Astrocyte (in vitro differentiated cells and primary cell): ENCODE measurements at places on chromosomes 7 and 10. TPM values are rescaled to one million over a fixed set of nuclear protein-coding genes. Genes with fewer than 3 reads are reported as not detected.

DNA sequence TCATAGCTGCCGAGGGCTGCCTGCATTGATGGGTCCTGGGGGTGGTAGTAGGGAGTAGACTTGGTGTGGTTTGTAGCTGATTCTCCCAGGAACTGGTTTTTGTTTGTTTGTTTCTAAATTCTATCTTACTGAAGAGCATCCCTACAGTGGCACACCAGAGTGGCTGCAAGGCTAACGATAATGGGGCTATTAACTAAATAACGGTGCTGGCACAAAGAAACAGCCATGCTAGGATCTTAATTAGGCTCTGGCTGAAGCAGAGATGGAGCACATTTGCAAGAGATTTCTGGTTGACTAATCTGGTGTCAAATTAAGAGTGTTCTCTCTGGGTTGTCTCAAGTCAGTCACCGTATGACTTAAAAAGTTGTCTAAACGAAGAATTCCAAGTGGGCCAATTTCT, 590.0 kb downstream of the NRG3 start:
- H3K4me3 ChIP-seq: no peak overlapping the region
- DNase-seq: no peak
- H3K27me3 ChIP-seq: no peaks in the 10 kb centered on the region
- no peak overlapping the region for H3K27ac ChIP-seq
- H3K4me1 ChIP-seq: no peaks in the 10 kb centered on the region

- H3K27ac ChIP-seq: peak overlapping the region; percentile 70
- no peak overlapping the region for H3K4me3 ChIP-seq
- H3K36me3 ChIP-seq: no peaks in the 10 kb centered on the region
- peaks cover 30% of the 10 kb centered on the region for H3K4me1 ChIP-seq
- peak; percentile 96 for DNase-seq
Observed at GRCh38 chr7:50832744-50833143, 50.0 kb upstream of the GRB10 start.

GRCh38 chr10:118957966-118958365, 71.5 kb upstream of the NANOS1 start:
- no peaks in the 10 kb centered on the region for H3K4me1 ChIP-seq
- peaks cover 2% of the 10 kb centered on the region for H3K27me3 ChIP-seq
- no peaks in the 10 kb centered on the region for H3K36me3 ChIP-seq
- H3K4me3 ChIP-seq: no peak overlapping the region
- no peak for DNase-seq
- no peak overlapping the region for H3K27ac ChIP-seq

GRCh38 chr10:86434656-86435055, 68.1 kb upstream of the GRID1 start:
- no peak for DNase-seq
- peaks cover 26% of the 10 kb centered on the region for H3K36me3 ChIP-seq
- no peak overlapping the region for H3K27ac ChIP-seq
- H3K4me1 ChIP-seq: peaks cover 6% of the 10 kb centered on the region
- no peaks in the 10 kb centered on the region for H3K27me3 ChIP-seq
- H3K4me3 ChIP-seq: no peak overlapping the region

- H3K27ac ChIP-seq: no peak overlapping the region
- DNase-seq: no peak
- H3K4me3 ChIP-seq: no peak overlapping the region
- no peaks in the 10 kb centered on the region for H3K4me1 ChIP-seq
- H3K36me3 ChIP-seq: no peaks in the 10 kb centered on the region
Observed at GRCh38 chr10:123496375-123496774, 169.8 kb upstream of the GPR26 start.

DNA sequence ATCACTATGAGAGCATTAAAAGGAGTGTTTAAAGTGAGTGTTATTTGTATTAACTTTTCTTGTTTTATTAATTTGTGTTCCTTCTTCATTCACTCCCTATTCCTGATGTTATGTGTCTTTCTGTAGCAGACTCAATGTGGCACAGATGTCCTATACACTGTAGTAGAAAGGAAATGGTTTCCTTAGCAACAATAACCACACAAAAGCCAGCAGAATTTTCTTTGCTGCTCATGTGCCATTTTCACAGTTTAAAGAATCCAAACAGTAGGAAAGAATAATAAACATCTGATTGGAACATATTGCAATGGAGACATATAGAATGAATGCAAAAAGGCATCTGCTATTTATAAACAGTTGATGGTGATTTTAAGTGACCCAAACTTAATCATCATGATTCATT, 763.6 kb downstream of the PHTF2 start:
- no peaks in the 10 kb centered on the region for H3K27me3 ChIP-seq
- DNase-seq: no peak
- no peaks in the 10 kb centered on the region for H3K4me1 ChIP-seq
- no peak overlapping the region for H3K27ac ChIP-seq

- no peaks in the 10 kb centered on the region for H3K4me1 ChIP-seq
- H3K27me3 ChIP-seq: peaks cover 35% of the 10 kb centered on the region
- no peaks in the 10 kb centered on the region for H3K36me3 ChIP-seq
- no peak overlapping the region for H3K4me3 ChIP-seq
Observed at GRCh38 chr10:97876402-97876801, 26.8 kb downstream of the GOLGA7B start.

The FAM180A gene
- total RNA-seq: not detected in 2 replicates

GRCh38 chr7:105365541-105366534, 22.9 kb downstream of the SRPK2 start:
- H3K27ac ChIP-seq: no peak overlapping the region
- H3K27me3 ChIP-seq: no peaks in the 10 kb centered on the region
- DNase-seq: no peak
- no peaks in the 10 kb centered on the region for H3K36me3 ChIP-seq
- no peaks in the 10 kb centered on the region for H3K4me1 ChIP-seq

DNA sequence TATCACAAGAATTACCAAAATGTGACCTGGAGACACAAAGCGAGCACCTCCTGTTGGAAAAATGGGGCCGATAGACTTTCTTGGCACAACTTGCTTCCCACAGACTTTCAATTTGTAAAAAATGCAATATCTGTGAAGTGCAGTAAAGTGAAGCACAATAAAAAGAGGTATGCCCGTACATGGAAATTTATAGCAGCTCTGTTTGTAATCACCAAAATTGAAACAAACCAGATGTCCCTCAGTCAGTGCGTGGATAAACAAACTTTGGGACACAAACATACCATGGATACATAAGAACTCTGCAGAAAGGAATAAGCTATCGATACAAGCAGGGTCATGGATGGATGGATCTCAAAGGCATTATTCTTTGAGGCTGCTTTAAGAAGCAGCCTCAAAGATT, 33.6 kb downstream of the ARID5B start:
- H3K36me3 ChIP-seq: no peaks in the 10 kb centered on the region
- no peaks in the 10 kb centered on the region for H3K27me3 ChIP-seq
- no peak overlapping the region for H3K27ac ChIP-seq
- H3K4me3 ChIP-seq: no peak overlapping the region
- DNase-seq: no peak
- peaks cover 30% of the 10 kb centered on the region for H3K4me1 ChIP-seq

DNA sequence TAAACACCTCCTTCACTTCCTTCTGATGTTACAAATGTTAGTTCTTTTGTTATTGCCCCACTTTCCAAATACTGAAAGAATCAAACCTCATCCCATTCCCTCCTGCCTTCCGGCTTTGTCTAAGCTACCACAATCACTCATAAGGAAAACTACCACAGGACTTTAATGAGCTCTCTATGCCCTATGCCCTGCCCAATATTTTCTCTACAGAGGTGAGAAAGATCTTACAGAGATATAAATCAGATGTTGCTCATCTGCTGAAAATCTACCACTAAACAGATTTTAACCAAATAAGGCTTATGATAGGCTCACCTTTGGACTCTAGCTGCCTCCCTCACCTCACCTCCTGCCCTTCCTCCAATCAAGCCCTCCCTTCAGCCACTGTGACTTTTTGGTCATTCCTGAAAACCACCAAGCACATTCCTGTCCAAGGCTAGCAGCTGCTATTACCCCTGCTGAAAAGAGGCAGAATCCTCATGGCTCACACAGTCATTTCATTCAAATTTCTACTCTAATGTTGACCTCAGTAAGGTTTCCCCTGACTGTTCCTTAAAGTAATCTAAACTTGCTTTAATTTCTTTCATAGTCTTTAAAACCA, 7.7 kb downstream of the ZNF33B start:
- no peaks in the 10 kb centered on the region for H3K4me1 ChIP-seq
- peaks cover 6% of the 10 kb centered on the region for H3K36me3 ChIP-seq
- H3K27ac ChIP-seq: no peak overlapping the region
- DNase-seq: no peak

GRCh38 chr7:108515013-108515412, 10.9 kb downstream of the PNPLA8 start:
- no peaks in the 10 kb centered on the region for H3K4me1 ChIP-seq
- H3K36me3 ChIP-seq: peaks cover 23% of the 10 kb centered on the region
- H3K27me3 ChIP-seq: no peaks in the 10 kb centered on the region
- H3K27ac ChIP-seq: no peak overlapping the region

- H3K4me1 ChIP-seq: peaks cover 29% of the 10 kb centered on the region
- H3K4me3 ChIP-seq: no peak overlapping the region
- no peak for DNase-seq
- H3K36me3 ChIP-seq: peaks cover 5% of the 10 kb centered on the region
Observed at GRCh38 chr7:128406314-128407232, 3.2 kb downstream of the IMPDH1 start.

The LRRC4 gene
- 4.4 and 4.5 TPM in 2 replicates for total RNA-seq

DNA sequence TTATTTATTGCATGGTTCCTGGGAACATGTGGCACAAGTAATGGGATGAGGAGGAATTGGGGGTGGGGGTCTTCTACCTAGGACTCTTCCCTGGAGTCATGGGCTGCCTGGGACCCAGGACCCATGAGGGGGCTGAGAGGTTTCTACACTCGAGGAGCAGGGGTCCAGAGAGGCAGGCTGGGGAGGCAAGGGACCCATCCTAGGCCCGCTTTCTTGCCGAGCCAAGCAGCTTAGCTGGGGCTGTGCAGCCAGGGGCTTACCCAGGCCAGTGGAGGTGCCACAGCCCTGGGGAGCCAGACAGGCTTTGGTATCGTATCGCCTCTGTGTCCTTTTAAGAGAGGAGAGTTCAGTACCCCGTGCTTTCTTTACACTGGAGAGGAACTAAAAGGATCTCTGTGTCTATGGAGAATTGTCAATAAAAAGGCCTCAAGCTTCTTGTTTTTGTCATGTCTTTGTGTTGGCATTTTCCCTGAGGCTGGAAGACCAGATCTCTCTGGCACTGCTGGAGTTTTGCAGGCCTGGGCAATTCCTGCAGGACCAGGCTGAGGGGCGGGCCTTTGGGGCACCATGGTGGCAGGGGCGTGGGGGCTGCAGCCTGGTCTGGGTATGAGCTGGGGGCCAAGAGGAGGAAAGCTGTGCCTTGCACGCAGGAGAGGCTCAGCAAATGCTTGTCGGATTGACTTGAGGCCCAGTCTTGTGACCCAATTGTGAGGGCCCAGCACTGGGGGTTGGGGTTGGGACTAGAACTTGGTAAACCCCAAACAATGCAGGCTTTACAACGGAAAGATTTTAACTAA, 11.1 kb downstream of the SFRP5 start:
- no peaks in the 10 kb centered on the region for H3K4me1 ChIP-seq
- H3K36me3 ChIP-seq: no peaks in the 10 kb centered on the region
- no peak overlapping the region for H3K27ac ChIP-seq

The PON2 gene
- total RNA-seq: 152 and 167 TPM in 2 replicates

GRCh38 chr7:2149672-2150444, 82.9 kb downstream of the MAD1L1 start:
- no peaks in the 10 kb centered on the region for H3K27me3 ChIP-seq
- no peak for DNase-seq
- no peak overlapping the region for H3K27ac ChIP-seq
- no peaks in the 10 kb centered on the region for H3K36me3 ChIP-seq

DNA sequence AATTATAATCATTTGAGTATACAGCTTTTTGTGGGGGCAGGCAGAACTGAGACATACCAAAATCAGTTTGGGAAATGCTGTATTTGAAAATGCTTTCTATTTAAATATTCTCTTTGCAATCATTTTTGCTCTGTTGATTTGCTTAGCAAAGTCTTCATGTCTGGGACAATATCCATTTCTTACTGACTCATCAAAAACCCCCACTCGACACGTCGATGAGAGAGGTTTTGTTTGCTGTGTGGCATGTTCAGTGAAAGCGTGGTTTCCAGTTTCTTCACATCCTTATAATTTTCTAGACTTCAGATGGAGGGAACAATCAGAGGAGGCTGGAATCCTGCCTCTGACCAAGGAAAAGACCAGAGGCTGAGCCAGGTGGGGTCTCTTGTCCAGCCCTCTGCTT, 28.9 kb downstream of the HTRA1 start:
- H3K4me3 ChIP-seq: no peak overlapping the region
- no peaks in the 10 kb centered on the region for H3K27me3 ChIP-seq
- DNase-seq: peak; percentile 67

GRCh38 chr7:107920048-107920772, 29.2 kb downstream of the DLD start:
- no peak overlapping the region for H3K27ac ChIP-seq
- peaks cover 58% of the 10 kb centered on the region for H3K36me3 ChIP-seq
- no peaks in the 10 kb centered on the region for H3K27me3 ChIP-seq
- DNase-seq: no peak
- no peak overlapping the region for H3K4me3 ChIP-seq
- H3K4me1 ChIP-seq: no peaks in the 10 kb centered on the region

The ITIH5 gene
- total RNA-seq: 3.7 and 4.0 TPM in 2 replicates

The ACSM6 gene
- not detected in 2 replicates for total RNA-seq

The C10orf105 gene
- total RNA-seq: not detected in 2 replicates

The RADIL gene
- total RNA-seq: 0.22 and 0.86 TPM in 2 replicates

DNA sequence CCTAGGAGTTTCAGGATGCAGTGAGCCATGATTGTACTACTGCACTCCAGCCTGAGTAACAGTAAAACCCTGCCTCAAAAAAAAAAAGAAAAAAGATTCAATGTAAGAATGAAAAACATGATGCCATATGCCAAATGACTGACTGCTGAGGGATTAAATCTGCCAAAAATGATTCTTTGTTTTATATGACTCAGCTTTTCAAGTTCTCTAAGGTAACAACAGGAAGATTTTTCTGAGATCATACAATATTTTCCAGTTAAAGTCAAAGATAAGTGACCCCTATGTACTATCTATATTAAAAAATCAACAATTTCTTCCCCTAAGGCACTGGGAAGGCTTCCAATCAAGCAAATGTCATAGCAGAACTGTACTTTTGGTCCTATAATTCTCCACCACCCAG, 271.2 kb upstream of the IMMP2L start:
- no peaks in the 10 kb centered on the region for H3K27me3 ChIP-seq
- no peaks in the 10 kb centered on the region for H3K36me3 ChIP-seq
- H3K27ac ChIP-seq: no peak overlapping the region
- H3K4me1 ChIP-seq: no peaks in the 10 kb centered on the region
- H3K4me3 ChIP-seq: no peak overlapping the region

The HOXA2 gene
- not detected in 2 replicates for total RNA-seq

GRCh38 chr10:3025026-3025683, 42.2 kb upstream of the PFKP start:
- peaks cover 3% of the 10 kb centered on the region for H3K27me3 ChIP-seq
- no peaks in the 10 kb centered on the region for H3K4me1 ChIP-seq
- H3K27ac ChIP-seq: no peak overlapping the region
- DNase-seq: no peak
- H3K4me3 ChIP-seq: no peak overlapping the region

The PGAM2 gene
- total RNA-seq: 0.70 and 0.79 TPM in 2 replicates

DNA sequence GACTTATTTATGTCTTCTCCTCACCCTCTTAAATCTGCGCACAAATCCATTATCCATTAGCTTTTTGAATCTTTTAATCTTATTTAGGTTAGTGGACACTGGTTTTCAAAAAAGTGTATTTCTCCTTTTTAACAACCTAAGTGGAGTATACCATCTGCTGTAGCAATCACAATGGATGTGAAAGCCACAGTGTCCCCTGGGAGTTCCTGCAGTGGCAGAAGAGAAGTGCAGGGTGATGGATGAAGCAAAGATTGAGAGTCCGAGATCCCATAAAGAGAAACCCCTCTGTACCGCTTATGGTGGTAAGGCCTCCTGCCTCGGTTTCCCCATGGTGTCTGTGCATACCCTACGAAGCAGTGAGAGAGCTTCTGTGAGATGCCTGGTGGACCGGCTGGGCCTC, 236.4 kb downstream of the COBL start:
- peaks cover 14% of the 10 kb centered on the region for H3K27me3 ChIP-seq
- no peak overlapping the region for H3K27ac ChIP-seq
- DNase-seq: no peak
- H3K4me3 ChIP-seq: no peak overlapping the region
